Activated CD4-positive, alpha-beta T cell treated with anti-CD3 and anti-CD28 coated beads, Interleukin-2, Interleukin-6, amounts not matched to agents 100 ng/mL and 50 ng/mL, durations not matched to agents 16 hours and 8 hours (primary cell): ENCODE measurements at places on chromosomes 1 and 21.

DNA sequence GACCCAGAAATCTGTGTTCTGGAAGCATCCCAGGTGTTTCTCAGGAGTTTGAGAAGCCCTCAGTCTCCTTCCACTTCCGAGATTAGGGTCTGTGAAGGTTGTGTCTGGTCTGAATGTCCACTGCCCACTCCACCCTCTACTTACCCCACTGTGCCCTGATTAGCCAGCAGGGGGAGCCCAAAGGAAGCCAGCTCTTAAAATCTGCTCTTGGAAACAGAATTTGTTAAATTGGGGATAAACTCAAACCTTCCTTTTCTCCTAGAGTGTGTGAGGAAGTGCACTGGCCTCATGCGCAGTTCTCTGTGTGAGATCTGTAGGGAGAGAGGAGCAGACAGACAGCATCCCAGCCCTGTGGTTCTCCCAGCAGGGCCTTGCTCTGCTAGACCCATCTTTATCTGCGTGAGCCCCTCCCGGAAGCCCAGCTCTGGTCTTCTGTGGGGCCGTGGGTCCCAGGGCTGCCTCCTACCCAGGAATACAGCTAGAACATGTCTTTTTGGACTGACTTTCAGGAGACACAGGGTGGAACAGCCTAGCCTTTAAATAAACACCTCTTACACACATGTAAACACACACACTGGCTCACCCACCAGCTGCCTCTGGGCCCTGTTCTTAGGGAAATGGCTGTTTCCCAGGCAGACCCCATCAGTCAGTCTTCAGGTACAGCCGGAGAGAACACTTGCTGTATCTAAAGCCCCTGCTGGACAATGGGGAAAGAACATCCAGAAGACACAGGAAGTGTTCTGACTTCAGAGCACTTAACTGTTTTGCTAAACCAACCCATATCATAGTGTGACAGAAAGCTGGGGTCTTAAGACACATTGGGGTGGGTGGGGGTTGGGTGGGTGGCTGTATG, 52.2 kb downstream of the SMYD2 start:
- DNase-seq, result peak; percentile 62

GRCh38 chr1:226603858-226604559, 55.4 kb downstream of the STUM start:
- no peak for DNase-seq

GRCh38 chr1:108557296-108557695, 2.6 kb upstream of the EEIG2 start:
- DNase-seq, result no peak

DNA sequence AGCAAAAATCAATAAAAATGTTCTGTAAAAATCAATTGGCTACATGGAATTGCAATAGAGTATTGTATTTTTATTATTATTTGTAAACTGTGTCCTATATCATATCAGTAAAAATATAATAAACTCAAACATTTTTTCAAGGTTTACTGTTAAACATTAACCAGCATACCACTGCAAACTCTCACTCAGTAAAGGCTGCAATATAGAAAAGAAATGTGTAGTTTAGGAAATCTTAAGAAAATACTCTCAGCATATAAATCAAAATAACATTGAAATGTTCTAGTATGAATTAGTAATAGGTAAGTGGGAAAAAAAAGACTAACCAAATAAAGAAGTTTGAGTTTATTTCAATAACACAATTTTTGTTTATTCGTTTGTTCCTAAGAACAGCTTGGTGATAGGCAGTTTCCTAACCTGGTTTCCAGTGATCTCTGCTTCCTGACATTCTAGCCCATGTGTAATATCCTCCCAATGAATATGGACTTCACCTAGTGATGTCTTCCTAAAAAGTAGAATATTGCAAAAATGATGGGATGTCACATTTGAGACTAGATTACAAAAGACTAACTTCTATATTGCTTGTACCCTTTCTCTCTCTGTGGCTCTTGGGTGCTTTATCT, 870.1 kb downstream of the BRINP3 start:
- no peak for DNase-seq

DNA sequence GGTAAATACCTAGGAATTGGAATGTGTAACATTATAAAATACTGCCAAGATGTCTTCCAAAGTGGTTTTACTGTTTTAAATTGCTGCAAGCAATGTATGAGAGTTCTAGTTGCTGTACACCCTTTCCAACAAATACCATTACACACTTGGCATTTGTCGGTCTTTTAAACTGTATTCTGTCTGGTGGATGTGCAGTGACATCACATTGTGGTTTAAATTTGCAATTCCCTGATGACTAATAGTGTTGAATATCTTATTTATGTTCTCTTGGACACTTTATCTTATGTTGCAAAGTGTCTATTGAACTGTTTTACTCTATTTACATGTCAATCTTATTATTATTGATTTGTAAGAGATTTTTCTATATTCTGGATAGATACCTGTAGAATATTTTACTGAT, 561.2 kb upstream of the B3GALT2 start:
- DNase-seq, result no peak

DNA sequence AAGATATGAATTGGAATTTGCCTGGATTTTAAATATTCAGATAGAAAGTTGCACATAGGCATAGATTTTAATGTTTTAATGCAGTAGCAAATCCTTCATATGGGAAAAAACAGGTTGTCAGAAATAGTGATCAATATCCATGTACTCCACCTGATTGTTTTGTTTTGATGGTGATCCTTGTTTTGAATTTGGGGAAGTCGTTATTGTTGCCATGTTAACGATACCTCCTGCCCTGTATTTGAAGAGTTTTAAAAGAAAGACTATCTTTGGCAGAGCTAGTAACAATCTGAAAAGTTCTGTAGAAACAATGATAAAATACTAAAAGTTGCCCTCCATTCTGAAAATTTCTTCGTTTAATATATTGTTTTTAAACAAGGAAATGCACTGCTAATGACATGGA, 1.1 kb downstream of the CEP350 start:
- DNase-seq, result no peak

- no peak for DNase-seq
Measured at GRCh38 chr1:173530795-173531693, 53.9 kb downstream of the PRDX6 start.

- no peak for DNase-seq
Measured at GRCh38 chr1:6106321-6106731, 60.6 kb downstream of the KCNAB2 start.

- peak; percentile 40 for DNase-seq
Measured at GRCh38 chr1:21232044-21232443, 55.3 kb upstream of the EIF4G3 start.

DNA sequence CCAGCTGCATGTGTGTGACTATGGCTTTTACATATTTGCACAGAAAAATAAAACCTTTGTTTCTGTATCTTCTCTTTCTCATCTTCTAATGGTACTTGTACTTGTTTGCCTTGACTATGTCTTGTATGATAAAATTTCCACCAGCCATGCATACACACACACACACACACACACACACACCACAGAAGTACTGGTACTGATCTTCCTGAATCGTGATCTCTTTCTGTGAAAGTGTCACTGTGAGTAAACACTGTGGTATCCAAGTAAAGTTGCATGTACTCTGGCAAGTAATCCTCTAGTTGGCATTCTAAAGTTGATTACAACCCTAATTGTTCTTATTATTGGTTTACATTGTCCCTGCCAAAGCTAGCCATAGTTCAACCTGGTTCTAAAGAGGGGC, 176.7 kb downstream of the CRB1 start:
- DNase-seq, result no peak

- no peak for DNase-seq
Measured at GRCh38 chr21:35207322-35207721, 158.2 kb upstream of the RUNX1 start.

DNA sequence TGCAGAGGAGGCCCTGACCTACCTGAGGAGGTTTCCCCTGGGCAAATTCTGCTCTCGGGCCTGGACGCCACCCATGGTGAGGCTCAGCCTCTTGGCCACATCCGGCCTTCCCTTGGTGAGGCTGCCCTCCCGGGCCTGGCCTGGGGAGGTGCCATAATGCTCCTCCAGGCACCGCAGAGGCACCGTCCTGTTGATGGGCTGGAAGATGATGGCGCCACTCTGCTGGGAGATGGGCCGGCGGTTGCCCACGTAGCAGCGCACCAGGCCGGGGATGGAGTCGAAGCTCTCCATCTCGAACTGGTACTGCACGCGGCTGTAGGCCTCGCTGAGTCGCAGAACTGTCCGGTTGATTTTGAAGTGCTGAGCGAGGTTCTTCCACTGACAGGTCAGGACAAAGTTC, 92.7 kb downstream of the BCAR3 start:
- no peak for DNase-seq

DNA sequence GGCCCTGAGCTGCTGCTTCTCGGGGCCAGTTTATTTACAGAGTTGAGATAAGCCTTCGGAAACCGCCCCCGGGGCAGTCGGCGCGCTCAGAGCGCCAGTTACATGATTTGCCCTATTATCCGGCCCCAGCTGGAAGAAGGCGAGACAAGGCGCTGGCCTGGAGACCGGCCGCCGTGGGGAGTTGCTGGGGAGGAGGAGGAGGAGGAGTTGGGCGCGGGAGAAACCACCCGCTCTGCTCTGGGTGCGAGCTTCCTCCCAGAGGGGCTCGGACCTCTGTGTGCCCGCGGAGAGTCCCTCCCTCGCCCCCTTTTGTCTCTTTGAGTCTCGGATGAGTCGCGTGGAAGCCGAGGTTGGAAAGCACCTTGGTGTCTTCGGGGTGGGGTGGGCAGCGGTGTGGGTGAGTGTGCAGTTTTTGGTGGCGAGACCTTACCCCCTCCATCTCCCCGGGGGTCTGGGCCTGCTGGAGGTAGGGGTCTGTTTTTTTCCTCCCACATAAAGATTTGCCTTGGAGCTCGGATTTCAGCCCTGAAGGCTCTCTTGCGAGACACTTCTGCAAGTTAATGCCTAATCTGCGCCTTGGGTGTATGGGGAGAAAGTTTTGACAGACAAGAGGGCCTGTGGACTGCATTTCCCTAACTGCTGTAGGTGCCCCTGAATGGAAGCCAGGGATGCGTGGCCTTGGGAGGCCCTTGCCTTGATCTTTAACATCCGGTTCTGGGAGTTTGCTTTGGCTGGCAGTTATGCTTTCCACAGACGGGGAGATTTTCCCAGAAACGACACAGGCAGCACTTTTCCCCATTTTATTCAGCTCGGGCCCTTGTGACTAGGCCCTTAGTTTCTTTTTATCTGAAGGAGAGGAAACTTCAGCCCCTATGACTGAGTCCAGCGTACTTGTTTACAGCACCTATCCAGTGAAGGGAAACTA, 80.0 kb downstream of the NDUFS5 start:
- peak; percentile 51 for DNase-seq

- DNase-seq, result peak; percentile 94
Measured at GRCh38 chr1:206803221-206803730, 31.0 kb upstream of the IL10 start.

DNA sequence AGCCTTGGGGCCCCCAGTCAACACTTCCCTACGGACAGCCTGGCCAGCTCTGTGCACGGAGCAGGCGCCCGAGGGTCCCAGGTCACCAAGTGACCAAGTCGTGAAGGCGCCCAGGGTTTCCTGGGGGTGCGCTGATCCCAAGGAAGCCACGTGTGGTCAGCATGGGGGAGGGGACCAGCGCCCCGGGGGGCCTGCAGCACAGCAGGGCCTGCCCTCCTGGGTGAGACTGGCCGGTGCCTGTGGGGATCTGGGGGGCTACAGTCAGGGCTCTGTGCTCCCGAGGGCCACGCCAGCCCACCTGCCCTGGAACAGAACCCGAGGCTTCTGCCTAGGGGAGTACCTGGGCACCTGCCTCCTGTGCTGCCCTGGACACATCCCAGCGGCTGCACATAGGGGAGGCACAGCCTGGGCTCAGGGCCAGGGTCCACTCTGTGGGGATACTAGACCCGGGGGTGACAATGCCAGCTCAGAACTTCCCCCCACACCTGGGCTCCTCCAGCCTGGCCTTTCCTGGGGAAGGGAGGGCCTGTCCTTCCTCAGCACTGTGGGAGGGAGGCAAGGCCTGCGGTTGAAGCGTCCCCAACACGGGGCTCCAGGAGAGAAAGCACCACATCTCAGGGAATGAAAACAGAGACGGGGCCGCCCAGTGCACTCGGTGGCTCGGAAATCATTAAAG, 6.2 kb upstream of the POFUT2 start:
- no peak for DNase-seq
